Upper lobe of right lung (tissue), 1 donor: ENCODE measurements at places on chromosomes 11 and 22. TPM values are rescaled to one million over a fixed set of nuclear protein-coding genes. Genes with fewer than 3 reads are reported as not detected.

GRCh38 chr11:19766206-19766605 lies 53.6 kb downstream of the NAV2 start:
- DNase-seq, result no peak

DNA sequence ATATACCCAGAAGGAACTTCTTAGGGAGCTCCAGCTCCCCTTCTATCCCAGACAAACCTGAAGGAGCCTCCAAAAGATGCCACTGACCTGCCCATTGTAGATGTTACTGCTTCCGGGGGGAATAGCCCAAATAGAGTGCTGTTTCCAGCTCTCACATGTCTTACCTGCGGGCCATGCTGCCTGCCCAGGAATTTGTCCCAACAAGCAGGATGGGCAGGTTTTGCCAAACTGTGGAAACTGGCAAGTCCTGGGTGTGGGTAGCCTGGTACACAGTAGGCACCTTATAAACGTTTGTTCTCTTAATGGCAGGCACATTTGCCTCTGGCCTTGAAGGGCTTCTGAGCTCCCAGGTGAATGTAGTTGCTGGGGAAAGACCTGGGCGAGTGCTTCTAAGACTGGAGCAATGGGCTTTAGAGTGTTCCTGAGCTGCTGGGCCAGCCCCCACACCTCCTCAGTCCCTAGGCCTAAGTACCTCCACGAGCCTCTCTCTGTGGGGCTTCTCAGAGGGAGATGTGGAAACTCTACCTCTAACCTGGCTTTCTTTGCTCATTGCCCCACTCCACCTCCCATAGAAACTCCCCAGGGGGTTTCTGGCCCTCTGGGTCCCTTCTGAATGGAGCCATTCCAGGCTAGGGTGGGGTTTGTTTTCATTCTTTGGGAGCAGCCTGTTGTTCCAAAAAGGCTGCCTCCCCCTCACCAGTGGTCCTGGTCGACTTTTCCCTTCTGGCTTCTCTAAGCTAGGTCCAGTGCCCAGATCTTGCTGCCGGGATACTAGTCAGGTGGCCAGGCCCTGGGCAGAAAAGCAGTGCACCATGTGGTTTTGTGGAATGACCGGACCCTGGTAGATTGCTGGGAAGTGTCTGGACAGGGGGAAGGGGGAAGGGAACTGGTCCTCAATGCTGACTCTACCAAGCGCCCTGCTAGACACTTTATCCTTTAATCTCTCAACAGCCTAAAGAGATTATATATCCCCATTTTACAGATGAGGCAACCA lies 37.2 kb downstream of the LIMK2 start:
- no peak for DNase-seq

- no peak for DNase-seq
Observed at GRCh38 chr11:64063777-64064176, 28.0 kb downstream of the FLRT1 start.

- no peak for DNase-seq
Observed at GRCh38 chr11:92552942-92553341, 328.3 kb downstream of the FAT3 start.

DNA sequence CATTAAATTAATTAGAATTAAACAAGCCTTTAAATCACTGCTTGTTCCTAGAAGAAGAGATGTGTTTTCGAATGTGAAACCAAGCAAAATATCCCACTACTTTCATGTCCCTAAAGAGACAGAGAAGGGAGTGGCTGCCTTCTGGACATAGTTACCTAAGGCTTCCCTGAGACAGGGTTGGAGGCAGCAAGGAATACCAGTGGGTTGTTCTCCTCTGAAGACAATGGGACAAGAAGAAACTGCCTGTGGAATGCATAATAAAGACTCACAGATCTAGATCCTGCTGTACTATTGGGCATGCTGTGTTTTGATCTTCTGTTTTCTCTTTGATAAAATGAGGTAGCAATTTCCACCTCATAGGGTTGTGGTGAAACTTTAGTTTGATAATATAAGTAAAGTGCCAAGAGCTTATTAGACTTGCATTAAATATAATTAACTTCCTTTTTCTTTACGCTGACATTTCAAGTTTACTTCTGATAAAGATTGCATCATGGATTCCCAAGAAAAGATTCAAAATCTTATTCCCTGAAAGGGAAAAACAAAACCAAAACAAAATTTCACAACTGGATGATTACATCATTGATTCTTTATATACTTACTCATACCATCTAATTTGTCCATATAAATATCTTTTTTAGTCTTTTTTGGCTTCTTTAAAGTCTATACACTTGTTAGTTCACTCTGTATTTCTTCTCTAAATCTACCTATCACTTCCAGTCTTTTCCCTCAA lies 621.3 kb downstream of the ETS1 start:
- no peak for DNase-seq

- no peak for DNase-seq
Observed at GRCh38 chr22:17536269-17536668, 27.0 kb upstream of the SLC25A18 start.

- no peak for DNase-seq
Observed at GRCh38 chr22:17410576-17410975, 41.3 kb downstream of the CECR2 start.

- no peak for DNase-seq
Observed at GRCh38 chr11:113387605-113388211, at the start of gene ANKK1. Gene ANKK1, plus strand, starts transcription at chr11:113387779. Its CDS starts 106 bp downstream, at chr11:113387885.

The ASPHD2 gene
- total RNA-seq, result 1.2 TPM

The SLC5A12 gene
- total RNA-seq, result not detected

The CDC42EP2 gene
- total RNA-seq, result 27.5 TPM

The ABTB2 gene
- 3.2 TPM for total RNA-seq

The PRODH gene
- 60.9 TPM for total RNA-seq

The CAVIN3 gene
- 48.8 TPM for total RNA-seq
